ENCODE measurements at places on chromosomes 4 and X.

DNA sequence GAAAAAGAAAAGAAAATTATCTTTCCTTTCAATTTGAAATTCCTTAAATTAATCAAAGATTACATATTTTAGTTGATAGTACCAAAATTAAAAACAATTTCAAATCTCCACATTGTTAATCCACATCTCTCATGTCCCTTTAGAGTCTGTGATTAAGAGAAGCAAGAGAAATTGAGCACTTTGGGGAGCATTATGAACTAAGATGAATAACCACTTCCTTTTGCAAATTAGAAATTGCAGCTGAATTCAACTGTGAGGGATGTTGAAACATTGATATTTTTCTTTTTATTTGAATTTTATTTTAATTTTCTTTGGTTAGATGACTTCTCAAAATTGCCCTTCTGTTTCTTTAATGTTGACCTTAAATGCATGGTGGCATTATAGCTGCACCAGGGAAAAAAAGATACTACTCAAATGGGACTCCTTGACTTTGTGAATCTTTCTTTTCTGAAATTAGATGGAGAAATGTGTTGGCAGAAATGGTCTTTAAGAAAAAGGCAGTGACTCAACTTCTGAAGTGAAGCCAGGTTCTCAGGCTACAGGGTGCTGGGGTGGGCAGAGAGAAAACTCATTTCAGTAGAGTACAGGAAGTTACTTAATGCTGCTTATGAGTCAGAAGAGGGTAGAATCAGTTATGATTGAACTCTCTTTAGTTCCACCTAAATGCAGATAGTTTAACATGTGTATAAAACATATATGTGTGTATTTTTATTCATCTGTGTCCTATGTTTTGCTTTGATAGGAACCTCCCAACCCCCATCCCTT, 92.0 kb upstream of the TNIP3 start:
- DNase-seq = no peak

DNA sequence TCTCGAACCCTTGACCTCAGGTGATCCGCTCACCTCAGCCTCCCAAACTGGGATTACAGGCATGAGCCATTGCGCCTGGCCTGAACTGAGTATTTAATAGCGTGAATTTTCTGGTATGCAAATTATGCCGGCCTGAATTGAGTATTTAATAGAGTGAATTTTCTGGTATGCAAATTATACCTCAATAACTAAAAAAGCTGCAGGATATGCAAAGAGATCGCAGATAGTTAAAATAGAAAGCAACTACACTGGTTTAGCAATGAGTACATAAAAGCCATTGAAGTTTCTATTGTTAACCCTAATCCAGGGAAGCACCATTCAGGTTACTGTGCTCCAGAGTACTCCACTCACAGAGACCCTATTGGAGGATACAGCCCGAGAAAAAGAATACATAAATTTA, 22.8 kb downstream of the FBXW7 start:
- DNase-seq = no peak

DNA sequence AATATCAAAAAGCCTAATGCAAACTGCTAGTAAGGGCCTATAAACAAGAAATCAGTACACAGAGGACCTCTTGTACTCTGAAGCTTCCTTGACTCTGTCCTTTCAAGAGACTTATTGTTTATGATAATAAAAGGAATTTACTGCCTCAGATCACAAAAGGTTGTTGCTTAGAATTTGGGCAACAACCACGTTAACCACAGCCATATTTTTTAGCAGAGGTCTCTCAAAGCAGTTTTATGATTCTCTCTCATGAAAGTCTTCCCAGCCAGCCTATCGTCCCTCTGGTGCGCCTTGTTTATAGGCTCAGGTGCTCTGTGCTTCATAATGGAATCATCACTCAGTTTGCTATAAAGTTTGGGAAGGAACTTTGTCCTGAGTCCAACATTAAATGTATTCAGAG, 270.6 kb downstream of the RCHY1 start:
- DNase-seq = no peak

GRCh38 chr4:103079621-103080020, 3.1 kb upstream of the SLC9B2 start:
- no peak for DNase-seq

DNA sequence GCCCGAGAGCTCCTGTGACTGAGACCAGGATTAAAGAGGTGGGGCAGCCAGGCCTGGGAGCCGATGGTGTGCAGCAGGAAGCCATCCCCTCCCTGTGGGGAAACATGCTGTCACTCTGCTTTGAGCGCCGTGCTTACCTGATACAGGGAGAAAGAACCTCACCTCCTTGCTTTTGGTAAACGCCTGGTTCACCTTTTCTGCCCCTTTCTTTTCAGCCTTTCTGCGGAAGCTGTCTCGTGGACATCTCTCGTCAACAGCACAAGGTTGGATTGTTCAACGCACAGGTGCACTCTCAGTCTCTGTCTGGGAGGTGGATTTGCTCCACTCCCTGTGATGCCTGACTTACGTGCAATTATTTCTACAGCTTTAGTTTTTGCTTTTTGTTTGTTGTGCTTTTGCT, 12.0 kb downstream of the ZFYVE28 start:
- DNase-seq = no peak

DNA sequence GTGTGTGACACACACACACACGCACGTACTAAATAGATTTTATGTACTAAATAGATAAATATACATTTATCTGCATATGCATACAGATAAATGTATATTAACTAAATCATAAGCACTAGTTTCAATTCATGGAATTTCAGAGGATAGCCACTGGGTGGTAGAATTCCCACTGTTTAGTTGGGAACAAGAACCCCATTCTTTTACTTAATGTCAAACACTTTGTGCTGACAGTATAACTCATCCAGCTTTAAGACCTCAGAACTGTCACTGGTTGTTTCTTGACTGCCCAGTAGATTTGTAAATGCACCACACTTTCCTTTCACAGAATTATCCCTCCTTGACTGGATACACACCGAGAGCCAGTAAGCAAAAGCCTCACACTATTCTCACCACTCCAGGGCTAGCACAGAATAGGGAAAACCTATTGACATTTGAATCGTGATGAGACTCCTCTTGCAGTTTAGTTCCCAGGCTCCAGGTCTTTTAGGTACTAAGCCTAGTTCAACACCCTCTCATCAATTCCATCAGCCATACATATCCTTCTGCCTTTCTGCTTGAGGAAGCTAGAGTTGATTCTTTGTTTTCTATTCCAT, 32.4 kb downstream of the PPARGC1A start:
- DNase-seq = no peak

GRCh38 chrX:153902385-153902784, 2.1 kb upstream of the AVPR2 start:
- DNase-seq = no peak

DNA sequence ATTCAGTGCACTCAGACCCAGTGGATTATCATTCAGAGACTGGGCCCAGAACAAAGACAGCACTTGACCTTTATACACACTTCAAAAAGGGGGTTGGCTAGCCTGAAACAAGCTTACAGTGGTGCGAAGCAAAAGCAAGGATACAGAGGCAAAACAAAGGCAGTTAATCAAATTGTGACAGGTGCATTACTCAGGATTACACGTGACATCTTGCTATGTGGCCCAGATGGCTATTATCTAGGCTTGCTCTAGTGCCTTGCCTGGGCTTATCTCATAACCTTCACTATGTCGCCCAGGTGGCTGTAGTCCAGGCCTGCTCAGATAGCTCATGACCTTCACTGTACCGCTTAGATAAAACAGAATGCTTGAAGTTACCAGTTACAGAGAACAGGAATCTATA, 1092.1 kb upstream of the PRKX start:
- DNase-seq = no peak

DNA sequence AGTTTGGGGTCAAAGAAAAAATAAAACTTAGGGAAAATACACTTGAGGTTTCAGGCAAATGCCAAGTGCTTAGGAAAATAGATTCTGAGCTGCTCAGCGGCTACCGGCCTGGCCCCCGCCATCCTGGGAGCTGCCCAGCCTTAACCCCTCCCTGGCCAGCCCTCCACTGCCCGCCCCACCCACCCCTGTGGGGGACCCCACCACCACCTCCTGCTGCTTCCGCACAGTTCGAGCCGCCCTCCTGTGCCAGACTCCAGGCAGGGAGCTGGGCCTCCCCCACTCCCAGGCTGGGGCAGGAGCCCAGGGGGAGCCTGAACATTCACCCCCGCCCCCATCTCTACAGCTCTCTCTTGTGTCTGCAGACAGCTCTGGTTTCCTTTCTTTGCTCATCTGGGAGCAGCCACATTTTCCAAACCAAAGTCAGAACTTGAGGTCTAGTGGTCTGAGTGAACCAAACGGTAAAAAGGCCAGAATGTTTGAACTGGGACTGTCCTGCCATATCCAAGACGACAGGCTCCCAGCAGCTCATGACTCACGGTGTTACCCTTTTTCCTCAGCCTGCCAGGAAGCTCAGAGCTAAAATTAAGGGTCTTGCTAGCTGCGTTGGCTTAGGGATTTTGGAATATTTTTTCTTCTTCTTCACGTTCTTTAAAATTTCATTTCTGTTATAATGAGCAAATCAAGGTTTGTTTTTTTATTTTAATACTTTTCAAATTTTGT, 4.7 kb upstream of the FGFR3 start:
- DNase-seq = no peak

DNA sequence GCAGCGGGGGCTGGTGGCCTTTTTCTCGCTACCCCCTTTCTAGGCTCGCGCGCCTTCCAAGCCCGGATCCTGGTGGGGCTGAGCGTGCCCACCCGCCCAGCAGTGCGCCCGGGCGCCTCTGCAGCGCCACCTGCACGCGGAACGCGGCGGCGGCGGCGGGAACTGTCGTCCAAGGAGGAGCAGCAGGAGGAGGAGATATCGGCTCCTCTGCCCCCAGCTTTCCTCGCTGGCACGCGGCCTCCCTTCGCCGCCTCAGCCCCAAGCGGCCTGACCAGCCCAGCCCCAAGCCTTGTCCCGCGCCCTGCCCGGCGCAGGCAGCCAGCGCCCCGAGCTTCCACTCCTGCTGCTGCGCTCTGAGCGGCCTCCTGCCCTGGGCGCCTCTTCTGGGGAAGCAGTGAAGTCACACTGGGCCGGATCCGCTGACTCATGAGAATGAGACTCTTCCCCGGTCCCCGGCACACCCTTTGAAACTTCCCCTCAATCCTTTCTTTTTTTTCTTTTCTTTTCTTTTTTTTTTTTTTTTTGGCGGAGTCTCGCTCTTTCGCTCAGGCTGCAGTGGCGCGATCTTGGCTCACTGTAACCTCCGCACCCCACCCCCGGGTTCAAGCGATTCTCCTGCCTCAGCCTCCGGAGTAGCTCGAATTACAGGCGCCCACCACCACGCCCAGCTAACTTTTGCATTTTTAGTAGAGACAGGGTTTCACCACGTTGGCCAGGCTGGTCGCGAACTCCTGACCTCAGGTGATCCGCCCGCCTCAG, 10.6 kb upstream of the ELF4 start:
- DNase-seq = peak; percentile 46

DNA sequence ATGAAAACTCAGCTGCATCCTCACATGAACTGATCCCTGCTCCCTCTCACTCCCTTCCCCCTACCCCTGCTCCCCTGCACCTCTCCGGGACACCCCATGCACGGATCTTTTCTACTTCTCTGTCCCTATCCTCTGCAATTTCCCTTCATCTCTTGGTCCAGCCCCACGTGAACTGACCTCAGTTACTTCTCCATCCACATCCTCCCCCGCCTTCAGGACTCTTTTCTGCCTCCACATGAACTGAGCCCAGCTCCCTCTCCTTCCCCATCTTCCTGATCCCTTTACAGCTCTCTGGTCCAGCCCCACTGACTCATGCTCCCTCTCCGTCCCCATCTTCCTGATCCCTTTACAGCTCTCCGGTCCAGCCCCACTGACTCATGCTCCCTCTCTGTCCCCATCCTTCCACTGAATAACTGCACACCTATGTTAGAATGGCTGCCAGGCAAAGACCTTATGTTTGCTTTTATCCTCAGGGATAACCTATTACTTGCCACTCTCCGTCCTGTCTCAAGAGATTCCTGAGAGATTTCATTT, 5.6 kb downstream of the CETN2 start:
- no peak for DNase-seq

GRCh38 chrX:118872102-118872566, 48.5 kb downstream of the ZCCHC12 start:
- DNase-seq = no peak

GRCh38 chrX:54785901-54786300, 12.2 kb downstream of the ITIH6 start:
- DNase-seq = no peak

GRCh38 chrX:1354036-1355019, 17.7 kb downstream of the IL3RA start:
- no peak for DNase-seq

GRCh38 chr4:52595001-52595400, 64.1 kb downstream of the USP46 start:
- no peak for DNase-seq

DNA sequence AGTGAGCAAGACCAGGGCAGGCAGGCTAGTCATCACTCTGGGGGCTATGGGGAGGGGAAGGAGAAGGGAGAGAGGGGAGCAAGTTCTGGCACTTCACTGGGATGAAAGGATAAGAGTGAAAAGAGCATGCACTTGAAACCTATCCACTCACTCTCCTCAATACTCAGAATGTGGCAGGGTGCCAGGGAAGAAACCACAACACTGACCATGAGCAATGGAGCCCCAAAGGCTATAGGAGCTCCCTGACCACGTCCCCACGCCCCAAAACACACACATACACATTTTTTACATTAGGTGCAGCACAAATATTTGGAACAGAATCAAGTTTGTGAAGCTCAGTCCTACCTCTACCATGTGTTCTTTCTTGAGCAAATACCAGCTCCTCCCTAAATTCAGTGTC, 132.2 kb downstream of the IDS start:
- no peak for DNase-seq

DNA sequence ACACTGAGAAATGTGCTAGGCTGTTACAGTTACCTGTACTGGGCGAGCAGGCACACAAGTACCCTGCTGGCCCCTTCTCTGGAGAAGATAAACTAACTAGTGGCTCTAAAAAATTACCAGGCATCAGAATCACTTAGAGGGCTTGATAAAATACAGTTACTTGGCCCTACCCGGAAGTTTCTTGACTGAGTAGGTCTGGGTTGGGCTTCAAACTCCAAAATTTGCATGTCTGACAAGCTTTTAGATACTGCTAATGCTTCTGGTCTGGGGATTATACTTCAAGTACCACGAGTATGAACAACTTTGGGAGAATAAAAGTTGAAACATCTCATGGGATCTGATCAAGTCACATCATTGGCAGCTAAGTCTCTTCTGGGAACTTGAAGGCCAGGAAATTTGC, 30.8 kb downstream of the CEP135 start:
- no peak for DNase-seq

GRCh38 chrX:138853936-138854335, 142.4 kb upstream of the FGF13 start:
- no peak for DNase-seq

- no peak for DNase-seq
Observed at GRCh38 chrX:104921584-104922205, 298.8 kb downstream of the TEX13A start.

- DNase-seq = no peak
Observed at GRCh38 chr4:141676087-141676670, 39.8 kb downstream of the IL15 start.

DNA sequence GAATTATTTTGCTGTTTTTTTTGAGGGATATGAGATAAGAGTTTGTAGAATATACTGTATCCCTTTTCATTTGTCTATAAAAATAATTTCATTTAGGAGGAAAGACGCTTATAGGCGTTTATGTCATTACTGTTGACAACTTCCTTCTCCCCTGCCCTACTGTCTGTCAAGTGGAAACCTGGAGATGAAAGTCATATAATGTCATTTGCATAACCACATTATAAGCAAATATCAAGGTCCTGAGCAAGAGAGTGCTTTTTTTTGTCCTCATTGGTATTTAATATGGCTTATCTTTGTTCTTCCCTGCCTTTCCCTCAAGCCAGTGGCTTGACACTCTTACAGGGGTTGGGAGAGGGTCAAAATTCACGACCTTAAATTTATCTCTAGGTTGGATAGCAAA, 55.8 kb downstream of the LRP2BP start:
- no peak for DNase-seq

All from activated CD4-positive, alpha-beta T cell treated with anti-CD3 and anti-CD28 coated beads for 1 hour (primary cell).